ENCODE measurements at places on chromosomes 11 and 22. TPM values are rescaled to one million over a fixed set of nuclear protein-coding genes. Genes with fewer than 3 reads are reported as not detected.

- H3K27ac ChIP-seq, result no peak overlapping the region
- peaks cover 17% of the 10 kb centered on the region for H3K4me1 ChIP-seq
- H3K27me3 ChIP-seq, result no peaks in the 10 kb centered on the region
- no peak for DNase-seq
- no peak overlapping the region for H3K4me3 ChIP-seq
Measured at GRCh38 chr11:110272919-110273318, 23.5 kb downstream of the RDX start.

- DNase-seq, result no peak
- no peak overlapping the region for H3K27ac ChIP-seq
- H3K36me3 ChIP-seq, result no peaks in the 10 kb centered on the region
- H3K4me1 ChIP-seq, result peaks cover 3% of the 10 kb centered on the region
- H3K4me3 ChIP-seq, result no peak overlapping the region
Measured at GRCh38 chr11:100715165-100715761, 28.2 kb downstream of the ARHGAP42 start.

DNA sequence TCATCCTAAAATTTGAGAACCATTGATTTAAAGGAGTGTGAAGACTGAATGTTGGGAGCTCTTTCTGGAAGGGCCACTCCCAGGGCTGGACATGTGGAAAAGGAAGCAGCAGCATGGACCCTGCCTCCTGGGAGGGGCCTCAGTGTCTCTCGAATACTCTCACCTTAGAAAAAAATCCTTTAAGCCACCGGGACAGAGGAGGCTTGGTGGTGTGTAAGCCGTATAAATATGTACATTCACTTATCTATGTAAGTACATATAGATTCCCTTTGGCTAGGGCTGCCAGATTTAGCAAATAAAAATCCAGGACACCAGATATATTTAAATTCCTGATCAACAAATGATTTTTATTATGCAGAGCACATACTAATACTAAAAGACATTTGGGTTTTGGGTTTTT is 17.6 kb downstream of the NTM start:
- no peak overlapping the region for H3K27ac ChIP-seq
- no peaks in the 10 kb centered on the region for H3K27me3 ChIP-seq
- no peak overlapping the region for H3K4me3 ChIP-seq
- H3K4me1 ChIP-seq, result no peaks in the 10 kb centered on the region
- no peaks in the 10 kb centered on the region for H3K36me3 ChIP-seq

DNA sequence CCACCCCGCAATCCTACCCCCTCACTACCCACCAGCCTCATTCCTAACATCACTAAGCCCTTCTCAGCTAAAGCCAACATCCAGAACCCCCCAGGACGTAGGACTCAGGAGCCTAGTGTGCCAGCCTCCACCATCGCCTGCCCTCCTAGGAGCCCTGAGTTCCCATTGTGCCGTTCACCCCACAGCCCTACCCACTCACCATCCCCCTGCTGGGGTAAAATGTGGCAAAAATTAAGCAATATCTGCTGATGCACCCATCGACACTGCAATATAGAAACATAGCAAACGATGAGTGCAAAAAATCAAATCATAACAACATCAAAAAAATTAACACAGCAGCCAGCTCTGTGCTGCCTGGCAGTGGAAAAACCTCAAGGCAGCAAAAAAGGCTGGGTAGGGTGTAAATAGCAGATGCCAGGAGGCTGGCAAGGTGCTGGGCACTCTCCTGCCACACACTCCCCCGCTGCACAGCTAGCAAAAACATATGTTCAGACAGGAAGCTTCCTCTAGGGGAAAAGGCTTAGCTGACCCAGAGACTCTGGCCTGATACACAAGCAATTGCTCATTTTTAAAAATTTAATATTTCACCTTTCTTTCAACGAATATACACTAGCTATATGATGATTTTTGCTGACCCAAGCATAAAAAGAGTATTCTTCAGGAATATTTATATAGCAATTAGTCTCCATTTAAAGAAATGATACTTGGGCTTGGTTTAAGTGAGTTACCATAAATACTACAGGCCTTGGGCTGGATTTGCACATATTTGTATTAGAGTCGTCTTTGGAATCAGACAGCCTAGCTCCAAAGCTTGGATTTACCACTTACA is 33.8 kb downstream of the PRDM10 start:
- H3K4me3 ChIP-seq, result no peak overlapping the region
- H3K4me1 ChIP-seq, result peaks cover 41% of the 10 kb centered on the region
- H3K27ac ChIP-seq, result no peak overlapping the region
- no peaks in the 10 kb centered on the region for H3K27me3 ChIP-seq
- no peak for DNase-seq

NRXN2 gene
- total RNA-seq, result 0.74 TPM

GRCh38 chr11:116960930-116961329 is 123.5 kb upstream of the APOA1 start:
- no peak for DNase-seq
- no peaks in the 10 kb centered on the region for H3K27me3 ChIP-seq
- no peak overlapping the region for H3K4me3 ChIP-seq
- no peaks in the 10 kb centered on the region for H3K36me3 ChIP-seq
- no peak overlapping the region for H3K27ac ChIP-seq
- peaks cover 26% of the 10 kb centered on the region for H3K4me1 ChIP-seq

GRCh38 chr11:72856065-72856464 is 41.9 kb downstream of the ATG16L2 start:
- H3K4me1 ChIP-seq, result peaks cover 3% of the 10 kb centered on the region
- H3K4me3 ChIP-seq, result no peak overlapping the region
- no peaks in the 10 kb centered on the region for H3K27me3 ChIP-seq
- no peak overlapping the region for H3K27ac ChIP-seq
- DNase-seq, result no peak

- H3K4me1 ChIP-seq, result no peaks in the 10 kb centered on the region
- H3K27me3 ChIP-seq, result peaks cover 10% of the 10 kb centered on the region
- no peaks in the 10 kb centered on the region for H3K36me3 ChIP-seq
- DNase-seq, result no peak
- no peak overlapping the region for H3K4me3 ChIP-seq
Measured at GRCh38 chr11:1906611-1907423, 12.7 kb upstream of the TNNT3 start.

DNA sequence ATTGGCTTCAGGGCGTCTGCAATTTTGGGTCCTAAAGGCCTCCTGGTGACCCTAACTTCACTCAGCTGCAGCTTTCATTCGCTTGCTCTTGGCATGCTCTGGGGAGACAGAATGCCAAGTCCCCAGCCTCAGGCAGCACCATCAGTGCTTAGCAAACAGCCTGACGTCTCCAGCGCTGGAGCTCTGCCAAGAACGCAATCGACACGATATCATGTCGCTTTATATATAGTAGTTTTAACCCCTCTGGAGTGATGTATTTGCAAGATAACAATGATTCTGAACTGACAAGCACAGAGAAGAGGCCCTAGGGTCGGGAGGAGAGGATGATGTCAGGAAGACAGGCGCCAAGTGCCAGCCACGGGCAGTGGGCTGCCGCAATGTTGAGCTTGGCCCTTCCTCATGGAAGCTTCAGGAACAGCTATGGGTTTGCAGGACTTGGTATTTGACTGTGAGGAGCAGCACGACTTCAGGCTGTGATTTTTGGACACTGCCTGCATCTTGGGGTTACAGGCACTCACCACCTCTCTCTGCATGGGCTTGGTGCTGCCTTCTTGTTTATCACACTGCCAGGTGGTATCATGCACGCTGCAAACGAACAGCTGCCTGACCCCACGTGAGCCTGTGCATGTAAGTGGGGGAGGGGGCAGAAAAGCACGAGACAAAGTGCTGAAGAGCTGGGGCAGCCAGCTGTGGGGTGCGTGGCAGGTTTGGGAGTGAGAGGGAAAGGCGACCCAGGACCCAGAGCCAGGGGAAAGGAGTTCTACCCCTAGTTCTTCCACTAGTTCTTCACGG is 26.1 kb downstream of the B3GAT1 start:
- H3K27ac ChIP-seq, result no peak overlapping the region
- no peaks in the 10 kb centered on the region for H3K36me3 ChIP-seq
- H3K27me3 ChIP-seq, result no peaks in the 10 kb centered on the region
- H3K4me1 ChIP-seq, result peaks cover 44% of the 10 kb centered on the region
- peak overlapping the region; percentile 64 for H3K4me3 ChIP-seq
- DNase-seq, result no peak

IL18BP gene
- 16.5 TPM for total RNA-seq

GRCh38 chr11:646214-646613 is 9.1 kb downstream of the DRD4 start:
- H3K27me3 ChIP-seq, result no peaks in the 10 kb centered on the region
- H3K36me3 ChIP-seq, result no peaks in the 10 kb centered on the region
- H3K4me1 ChIP-seq, result no peaks in the 10 kb centered on the region

- H3K27ac ChIP-seq, result no peak overlapping the region
- no peaks in the 10 kb centered on the region for H3K27me3 ChIP-seq
- DNase-seq, result no peak
- H3K4me1 ChIP-seq, result no peaks in the 10 kb centered on the region
- no peak overlapping the region for H3K4me3 ChIP-seq
- H3K36me3 ChIP-seq, result no peaks in the 10 kb centered on the region
Measured at GRCh38 chr22:48664586-48664985, 1163.1 kb downstream of the BRD1 start.

RPL27A gene
- total RNA-seq, result 504 TPM

GRCh38 chr11:128235426-128235825 is 351.9 kb downstream of the ETS1 start:
- H3K27ac ChIP-seq, result no peak overlapping the region
- DNase-seq, result no peak
- H3K27me3 ChIP-seq, result no peaks in the 10 kb centered on the region
- H3K4me3 ChIP-seq, result no peak overlapping the region
- peaks cover 41% of the 10 kb centered on the region for H3K4me1 ChIP-seq
- no peaks in the 10 kb centered on the region for H3K36me3 ChIP-seq

- DNase-seq, result no peak
- H3K36me3 ChIP-seq, result no peaks in the 10 kb centered on the region
- peaks cover 14% of the 10 kb centered on the region for H3K27me3 ChIP-seq
- H3K27ac ChIP-seq, result no peak overlapping the region
Measured at GRCh38 chr11:17490938-17491337, 14.3 kb upstream of the ABCC8 start.

CAPN5 gene
- total RNA-seq, result 2.5 TPM

DNA sequence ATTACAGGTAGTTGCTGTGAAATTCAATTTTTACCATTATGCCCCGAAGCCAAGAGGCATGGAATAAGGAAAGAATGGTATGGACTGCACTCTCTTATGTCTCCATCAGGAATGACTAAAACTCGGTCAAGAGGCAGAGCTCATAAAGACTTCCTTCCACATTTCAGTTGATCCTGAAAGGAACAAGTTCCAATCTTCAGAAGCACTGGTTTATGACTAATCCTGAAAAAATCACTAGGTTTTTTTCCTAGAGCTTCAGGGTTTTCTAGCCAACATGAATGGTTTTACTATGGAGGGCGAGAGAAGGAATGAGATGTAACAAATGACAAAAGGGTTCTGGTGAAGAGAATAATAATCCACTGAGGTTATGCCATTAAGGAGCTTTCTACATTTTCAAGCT is 832.2 kb downstream of the NTM start:
- H3K4me3 ChIP-seq, result no peak overlapping the region
- H3K27ac ChIP-seq, result no peak overlapping the region
- H3K27me3 ChIP-seq, result no peaks in the 10 kb centered on the region
- no peaks in the 10 kb centered on the region for H3K4me1 ChIP-seq

GRCh38 chr11:107752949-107753822 is 41.3 kb upstream of the SLN start:
- no peaks in the 10 kb centered on the region for H3K36me3 ChIP-seq
- no peak overlapping the region for H3K4me3 ChIP-seq
- no peaks in the 10 kb centered on the region for H3K4me1 ChIP-seq
- DNase-seq, result no peak
- H3K27ac ChIP-seq, result no peak overlapping the region
- H3K27me3 ChIP-seq, result peaks cover 39% of the 10 kb centered on the region

DNA sequence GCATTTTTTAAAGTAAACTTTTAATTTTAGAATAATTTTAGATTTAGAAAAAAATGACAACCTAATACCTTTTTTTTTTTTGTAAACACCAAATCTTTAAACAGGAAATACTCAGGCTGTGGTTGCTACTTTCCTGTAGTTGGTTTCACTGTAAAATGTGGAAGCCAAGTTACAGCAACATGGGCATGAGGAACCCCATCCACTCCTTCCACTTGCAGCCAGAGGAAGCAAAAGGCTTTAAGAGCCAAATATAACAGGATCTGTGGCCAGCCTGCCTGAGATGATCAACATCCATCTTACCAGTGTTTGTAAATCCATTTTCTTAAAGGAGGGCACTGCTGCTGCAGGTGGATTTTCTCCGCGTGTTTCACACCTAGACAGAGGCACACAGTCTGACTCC is 66.2 kb downstream of the TNRC6B start:
- H3K27ac ChIP-seq, result no peak overlapping the region
- peaks cover 59% of the 10 kb centered on the region for H3K4me1 ChIP-seq
- H3K27me3 ChIP-seq, result no peaks in the 10 kb centered on the region
- H3K4me3 ChIP-seq, result peak overlapping the region; percentile 44
- no peak for DNase-seq
- H3K36me3 ChIP-seq, result no peaks in the 10 kb centered on the region

ZC3H12C gene
- 1.4 TPM for total RNA-seq

CALCB gene
- 0.50 TPM for total RNA-seq

DNA sequence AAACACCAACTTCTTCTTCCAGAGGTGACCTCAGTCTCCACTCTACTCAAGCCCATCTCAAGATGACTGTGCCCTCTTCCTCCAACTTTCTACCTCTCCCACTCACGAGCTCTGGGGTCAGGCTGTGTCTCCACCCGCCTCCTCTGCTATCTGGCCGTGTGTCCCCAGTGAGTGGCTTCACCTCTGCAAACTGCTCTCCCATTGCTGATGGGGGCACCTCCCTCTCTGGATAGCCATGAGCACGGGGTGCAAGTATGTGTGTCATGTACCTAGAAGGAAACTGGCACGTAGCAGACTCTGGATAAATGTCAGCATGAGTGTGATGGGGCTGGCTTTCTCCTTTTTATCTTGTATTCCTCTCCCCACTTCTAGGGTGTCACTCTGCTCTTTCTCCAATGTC is 18.3 kb upstream of the RAC2 start:
- no peak overlapping the region for H3K27ac ChIP-seq
- no peak overlapping the region for H3K4me3 ChIP-seq
- H3K4me1 ChIP-seq, result peaks cover 20% of the 10 kb centered on the region
- no peak for DNase-seq
- H3K27me3 ChIP-seq, result no peaks in the 10 kb centered on the region
- no peaks in the 10 kb centered on the region for H3K36me3 ChIP-seq

DNA sequence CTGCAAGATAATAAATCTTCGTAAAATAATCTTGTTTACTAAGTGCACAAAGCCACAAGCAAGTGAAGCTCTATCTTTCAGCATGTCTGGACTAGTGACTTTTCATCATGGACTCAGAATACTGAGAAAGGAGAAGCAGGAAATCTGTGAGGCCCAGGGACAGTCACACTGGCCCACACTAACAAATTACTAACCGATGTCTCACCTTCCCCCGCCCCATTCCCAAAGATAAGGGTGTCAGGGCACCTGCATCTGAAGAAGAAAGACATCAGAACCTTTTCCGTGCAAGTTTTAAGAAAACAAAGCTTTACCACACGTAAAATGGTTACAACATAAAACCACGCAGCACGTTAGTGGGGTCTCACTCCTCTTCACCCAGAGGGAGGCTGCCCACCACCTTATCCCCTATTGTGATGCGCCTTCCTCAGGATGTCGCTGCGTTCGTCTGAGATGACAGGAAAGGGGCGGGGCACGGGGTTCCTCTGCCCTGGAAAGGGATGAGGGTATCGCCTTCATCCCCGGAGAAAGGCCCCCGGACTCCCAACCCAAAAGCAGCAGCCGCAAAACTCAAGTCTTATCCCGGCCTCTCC is 616 bp downstream of the BTBD10 start:
- peaks cover 37% of the 10 kb centered on the region for H3K4me1 ChIP-seq
- peak overlapping the region; percentile 90 for H3K27ac ChIP-seq
- H3K27me3 ChIP-seq, result no peaks in the 10 kb centered on the region
- no peaks in the 10 kb centered on the region for H3K36me3 ChIP-seq
- peak; percentile 73 for DNase-seq
